ENCODE measurements at places on chromosomes 3 and 15.

GRCh38 chr3:12632523-12632922 lies 31.4 kb downstream of the RAF1 start:
- DNase-seq = no peak

- DNase-seq = no peak
These were observed 74.0 kb upstream of the NMNAT3 start for GRCh38 chr3:139751789-139752188.

DNA sequence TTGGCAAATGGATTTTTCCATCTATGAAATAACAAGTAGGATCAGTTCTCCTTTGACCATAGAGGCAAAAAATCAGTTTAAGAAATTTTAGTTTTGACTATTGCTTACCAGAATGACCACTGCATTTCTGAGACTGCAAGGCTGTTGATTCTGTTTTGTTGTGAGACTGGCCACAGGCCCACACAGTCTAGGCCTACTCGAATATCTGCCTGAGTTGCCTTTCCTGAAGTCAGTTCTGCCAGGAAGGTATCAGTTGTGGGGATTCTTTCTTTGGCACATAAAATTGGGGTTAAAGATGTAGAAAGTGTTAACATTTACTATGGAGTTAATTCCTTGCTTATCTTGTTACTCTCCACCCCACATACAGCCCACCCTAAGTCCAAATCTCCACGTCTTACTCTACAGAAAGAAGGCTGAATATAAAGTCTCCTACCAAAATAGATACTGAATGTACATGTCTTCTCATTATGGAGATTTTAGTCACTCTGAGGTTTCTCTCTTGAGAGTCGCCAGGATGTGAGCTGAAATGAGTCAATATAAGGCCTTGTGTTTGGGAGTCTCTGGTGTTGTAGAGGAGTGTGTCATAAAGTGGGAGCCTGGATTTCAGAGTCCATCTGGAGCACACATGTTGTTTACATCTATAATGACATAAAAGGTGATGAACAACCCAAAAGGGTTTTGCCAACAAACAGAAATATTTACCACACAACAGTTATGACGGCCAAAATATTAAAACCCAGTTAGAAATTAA lies 45.0 kb upstream of the WWTR1 start:
- peak; percentile 58 for DNase-seq

- no peak for DNase-seq
These were observed 7.9 kb upstream of the LMCD1 start for GRCh38 chr3:8493744-8494143.

DNA sequence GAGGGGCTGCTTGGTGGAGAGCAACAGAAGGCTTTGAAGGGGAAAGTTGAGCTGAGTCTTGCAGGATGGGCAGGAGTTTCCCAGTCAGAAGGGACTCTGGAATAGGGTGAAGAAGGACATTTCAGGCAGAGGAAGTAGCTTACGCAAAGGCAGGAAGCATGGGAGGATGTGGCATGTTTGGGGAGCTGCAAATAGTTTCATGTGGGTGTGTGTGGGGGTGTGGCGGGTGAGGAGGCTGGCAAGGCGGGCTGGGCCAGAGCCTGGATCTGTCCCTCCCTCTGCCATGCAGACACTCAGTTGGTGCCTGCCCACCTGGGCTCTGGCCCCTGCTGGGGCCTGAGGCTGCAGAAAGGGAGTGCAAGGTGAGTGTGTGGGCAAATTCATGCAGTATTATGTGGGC lies 10.4 kb downstream of the TEX264 start:
- no peak for DNase-seq

DNA sequence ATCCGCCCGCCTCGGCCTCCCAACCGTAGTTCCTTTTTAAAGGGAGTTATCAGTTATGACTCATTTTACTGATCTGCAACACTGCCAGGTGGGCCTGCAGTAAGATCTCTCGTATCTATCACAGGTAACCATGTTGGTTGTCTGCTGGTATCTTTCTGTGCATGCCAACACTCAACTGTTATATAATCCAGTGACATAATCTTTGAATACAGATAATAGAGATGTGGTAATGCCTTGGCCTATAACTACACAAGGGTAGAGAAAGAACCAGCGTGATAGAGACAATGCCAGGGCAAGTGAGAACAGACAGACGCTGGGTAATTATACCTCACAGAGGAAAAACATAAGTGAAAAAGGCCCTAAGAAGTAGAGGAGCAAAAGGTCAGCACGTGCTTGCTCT lies 11.0 kb upstream of the ARPP19 start:
- no peak for DNase-seq

- peak; percentile 26 for DNase-seq
These were observed 51.0 kb downstream of the MME start for GRCh38 chr3:155131104-155131503.

DNA sequence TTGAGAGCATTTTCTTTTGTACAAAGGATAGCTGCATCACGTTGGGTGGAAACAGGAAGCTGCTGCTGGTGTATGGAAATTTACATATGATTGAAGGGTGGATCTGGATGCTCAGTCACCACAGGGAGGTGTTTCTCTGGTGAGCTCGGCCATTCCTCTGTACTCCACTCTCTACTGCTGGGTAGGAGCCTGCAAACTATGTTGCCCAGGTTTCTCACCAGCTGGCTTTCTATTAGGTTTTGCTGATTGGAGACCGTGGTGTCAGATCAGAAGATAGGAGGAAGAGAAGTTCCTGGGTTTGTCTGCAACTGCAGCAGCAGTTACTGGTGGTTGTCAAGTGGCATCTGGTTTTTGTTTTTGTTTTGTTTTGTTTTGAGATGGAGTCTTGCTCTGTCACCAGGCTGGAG lies 61.7 kb downstream of the TAMM41 start:
- DNase-seq = no peak
